ENCODE measurements at places on chromosomes 12 and 14.

GRCh38 chr12:3252450-3252891 is 175.3 kb downstream of the TSPAN9 start:
- no peak for DNase-seq

DNA sequence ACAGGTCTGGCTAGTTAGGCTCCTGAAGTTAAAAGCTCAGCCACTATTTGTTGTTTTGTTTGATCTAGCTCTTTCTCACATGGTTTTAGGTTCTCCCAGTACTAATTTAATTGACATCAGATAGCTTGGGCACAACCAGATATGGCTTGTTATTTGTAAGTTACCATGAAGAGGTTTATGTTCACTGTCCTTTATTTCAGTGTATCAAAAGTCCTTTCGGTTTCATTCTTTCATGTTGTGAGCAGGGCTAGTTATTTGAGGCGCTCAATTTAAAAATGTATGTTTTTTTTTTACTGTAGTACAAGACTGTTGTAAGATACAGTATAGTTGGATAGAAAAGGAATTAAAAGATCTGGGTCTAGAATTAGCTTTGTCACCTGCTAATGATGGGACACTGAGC is 7.0 kb downstream of the GPX2 start:
- DNase-seq, result no peak

- DNase-seq, result no peak
Measured at GRCh38 chr12:122749569-122750332, 2.9 kb upstream of the DENR start.

DNA sequence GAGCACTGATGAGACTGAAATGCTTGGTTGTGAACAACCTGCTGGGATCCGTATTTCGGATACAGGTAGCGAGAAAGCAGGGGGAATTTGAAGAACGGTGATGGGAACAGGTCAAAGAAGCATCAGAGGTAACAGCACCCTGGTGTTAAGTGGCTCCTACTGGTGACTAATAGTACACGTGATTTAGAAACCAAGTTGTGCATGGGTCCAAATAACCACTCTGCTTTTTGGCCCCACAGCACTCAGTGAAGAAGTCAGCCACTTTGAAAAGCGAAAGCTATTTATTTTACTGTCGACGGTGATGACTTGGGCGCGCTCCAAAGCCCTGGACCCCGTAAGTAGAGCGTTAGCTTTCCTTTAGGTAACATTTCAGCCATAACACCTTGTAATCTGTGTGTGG is 16.7 kb downstream of the AK7 start:
- no peak for DNase-seq

GRCh38 chr14:102389246-102389645 is 26.5 kb downstream of the TECPR2 start:
- DNase-seq, result no peak

DNA sequence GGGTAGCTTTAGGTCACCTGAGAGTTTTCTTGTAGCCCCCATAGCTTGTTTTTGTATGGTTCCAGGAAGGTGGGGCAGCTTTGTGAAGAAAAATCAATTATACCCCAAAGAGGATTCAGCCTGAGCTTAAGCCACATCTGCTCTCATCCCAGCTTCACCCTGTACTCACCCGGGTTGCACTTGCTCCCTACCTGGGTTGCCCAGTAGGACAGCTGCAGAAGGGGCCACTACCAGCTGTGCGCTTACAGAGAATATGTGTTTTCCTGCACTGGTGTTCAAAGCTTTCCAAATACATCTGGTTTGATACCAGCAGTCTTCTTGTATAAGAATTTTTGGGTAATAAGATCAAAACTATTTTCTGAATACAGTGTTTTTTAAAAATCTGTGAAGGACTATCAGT is 3.0 kb upstream of the SLC38A1 start:
- DNase-seq, result no peak

DNA sequence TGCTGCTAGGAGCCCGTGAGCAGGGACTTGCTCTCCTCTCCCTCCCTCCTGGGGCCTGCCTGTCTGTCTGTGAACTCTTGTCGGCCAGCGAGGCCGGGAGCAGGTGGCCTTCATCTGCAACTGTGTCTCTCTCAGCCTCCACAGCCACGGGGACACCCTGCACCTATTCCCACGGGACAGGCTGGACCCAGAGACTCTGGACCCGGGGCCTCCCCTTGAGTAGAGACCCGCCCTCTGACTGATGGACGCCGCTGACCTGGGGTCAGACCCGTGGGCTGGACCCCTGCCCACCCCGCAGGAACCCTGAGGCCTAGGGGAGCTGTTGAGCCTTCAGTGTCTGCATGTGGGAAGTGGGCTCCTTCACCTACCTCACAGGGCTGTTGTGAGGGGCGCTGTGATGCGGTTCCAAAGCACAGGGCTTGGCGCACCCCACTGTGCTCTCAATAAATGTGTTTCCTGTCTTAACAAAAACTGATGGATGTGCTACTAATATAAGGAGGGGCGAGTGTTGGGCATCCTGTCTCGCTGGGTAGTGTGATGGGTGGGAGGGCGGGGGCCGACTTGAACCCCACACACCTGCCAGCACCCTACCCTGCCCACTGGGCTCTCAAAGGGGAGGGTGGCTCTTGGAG is 34.8 kb downstream of the MEG3 start:
- DNase-seq, result no peak

- DNase-seq, result no peak
Measured at GRCh38 chr12:86950444-86950843, 694.3 kb upstream of the MGAT4C start.

DNA sequence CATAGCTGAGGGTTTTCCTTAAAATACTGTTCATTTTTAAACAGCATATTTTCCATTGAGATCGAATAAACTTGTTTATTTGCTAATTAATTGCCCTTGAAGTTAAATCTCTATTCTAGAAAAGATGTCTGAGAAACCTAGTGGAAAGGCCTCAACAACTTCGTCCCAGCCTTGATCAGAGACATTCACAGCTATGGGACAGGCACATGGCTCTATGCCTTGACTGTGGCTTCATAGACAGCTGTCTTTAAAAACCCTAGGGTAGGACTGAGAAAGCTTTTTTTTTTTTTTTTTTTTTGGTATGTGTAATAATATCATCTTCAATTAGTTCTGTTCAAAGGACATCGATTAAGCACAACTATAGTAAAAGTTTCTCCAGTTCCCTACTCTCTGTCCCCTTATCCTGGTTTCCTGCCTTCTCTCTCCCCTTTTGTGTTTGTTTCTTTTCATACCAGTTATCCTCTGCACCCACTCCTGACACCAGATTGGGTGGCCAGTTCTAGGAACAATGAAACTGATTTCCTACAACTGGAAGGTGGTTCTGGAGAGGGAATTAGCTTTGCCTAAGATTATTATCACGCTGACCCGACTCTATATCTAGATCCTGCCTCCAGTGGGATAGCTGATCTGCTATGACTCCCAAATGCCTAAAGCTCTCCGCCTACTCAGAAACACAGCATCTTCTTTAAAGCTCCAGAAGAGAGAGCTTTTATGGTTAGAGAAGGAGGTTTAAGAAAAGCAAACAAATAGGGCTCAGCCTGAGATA is 20.3 kb downstream of the SOCS2 start:
- no peak for DNase-seq

GRCh38 chr14:29494312-29494711 is 433.3 kb downstream of the PRKD1 start:
- no peak for DNase-seq

DNA sequence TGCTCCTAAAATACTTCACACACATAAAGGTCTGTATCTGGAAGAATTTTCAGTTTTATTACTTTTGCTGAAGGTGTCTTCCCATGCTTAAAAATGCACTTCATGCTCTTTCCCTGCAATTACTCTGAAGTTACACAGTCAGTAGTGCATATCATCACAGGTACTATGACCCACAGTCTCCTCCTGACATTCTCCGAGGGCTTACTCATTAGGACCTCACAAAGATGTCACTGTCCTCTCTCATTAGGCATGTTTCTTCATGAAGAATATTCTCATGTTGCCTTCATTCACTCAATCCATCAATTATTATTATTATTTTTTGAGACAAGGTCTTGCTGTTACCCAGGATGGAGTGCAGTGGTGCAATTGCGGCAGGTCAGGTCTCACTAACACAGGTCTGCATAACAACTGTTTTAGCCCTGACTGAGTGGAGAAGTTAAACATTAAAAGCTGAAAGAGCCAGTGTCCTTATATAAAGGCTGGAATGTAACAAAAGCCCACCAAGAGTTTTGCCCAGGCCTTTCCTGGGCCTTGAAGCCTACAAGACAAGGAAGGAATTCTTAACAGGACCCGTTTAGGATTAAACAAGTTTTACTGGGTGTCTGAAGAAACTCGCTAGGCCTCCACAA is 119.5 kb upstream of the WSCD2 start:
- no peak for DNase-seq

DNA sequence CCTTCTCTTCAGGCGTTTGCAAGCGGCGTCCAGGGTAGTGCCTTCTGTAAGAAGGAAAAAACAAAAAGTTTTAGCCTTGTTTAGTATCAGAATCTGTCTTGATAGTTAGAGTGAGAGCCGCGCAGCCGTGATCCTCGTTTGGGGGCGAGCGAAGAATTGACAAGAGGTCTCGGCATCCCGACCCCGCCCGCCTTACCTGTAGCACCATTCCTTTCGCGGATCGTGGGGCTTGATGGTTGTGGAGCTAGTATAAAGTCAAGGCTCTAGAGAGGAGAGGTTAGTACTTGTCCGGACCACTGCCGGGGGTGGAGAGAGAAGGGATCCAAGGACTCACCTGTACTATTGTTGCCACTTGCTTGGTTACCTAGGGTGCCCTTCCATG is 494 bp downstream of the TMTC3 start:
- DNase-seq, result no peak

DNA sequence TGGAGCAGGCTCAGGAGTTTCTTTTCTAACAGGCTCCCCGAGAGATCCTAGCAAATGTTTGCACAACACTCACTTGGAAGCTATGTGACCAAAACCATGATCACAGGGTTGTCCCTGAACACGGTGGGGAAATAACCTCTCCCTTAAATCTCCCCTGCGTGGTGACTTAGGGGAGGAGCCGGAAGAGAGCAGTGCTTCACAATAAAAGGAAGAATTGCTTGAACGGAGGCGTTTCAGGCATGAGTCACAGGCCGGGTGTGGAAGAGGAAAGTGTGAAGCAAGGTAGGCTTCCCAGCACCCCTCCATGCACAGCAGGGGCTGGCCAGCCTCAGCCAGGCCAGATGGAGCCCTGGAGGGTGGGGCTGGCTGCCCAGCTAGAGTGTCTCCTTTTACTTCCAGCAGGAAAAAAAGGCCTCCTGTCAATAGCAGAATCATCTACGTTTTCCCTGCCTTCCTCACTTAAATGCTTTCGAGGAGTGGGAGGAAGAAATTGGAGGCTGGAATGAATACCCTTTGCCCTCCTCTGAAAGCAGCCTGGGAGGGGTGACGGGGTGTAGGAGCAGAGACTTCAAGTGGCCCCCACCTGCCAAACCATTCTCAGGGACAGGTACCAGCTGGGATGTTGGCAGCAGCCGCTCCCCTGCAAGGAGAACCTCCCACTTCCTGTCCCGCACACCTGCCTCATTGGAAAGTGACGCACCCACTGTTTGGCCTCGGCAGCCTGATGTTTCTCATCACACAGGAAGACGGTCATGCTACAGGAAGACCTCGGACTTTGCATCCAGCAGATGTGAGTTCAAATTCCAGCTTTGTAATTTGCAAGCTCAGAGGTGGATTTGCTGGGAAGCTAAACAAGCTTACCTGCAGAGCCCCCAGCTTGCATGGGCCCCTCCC is 30.1 kb upstream of the PPP2R5C start:
- peak; percentile 84 for DNase-seq

GRCh38 chr14:64081174-64081746 is 212.9 kb downstream of the ESR2 start:
- no peak for DNase-seq

GRCh38 chr14:51962711-51963110 is 26.6 kb upstream of the RTRAF start:
- DNase-seq, result no peak

DNA sequence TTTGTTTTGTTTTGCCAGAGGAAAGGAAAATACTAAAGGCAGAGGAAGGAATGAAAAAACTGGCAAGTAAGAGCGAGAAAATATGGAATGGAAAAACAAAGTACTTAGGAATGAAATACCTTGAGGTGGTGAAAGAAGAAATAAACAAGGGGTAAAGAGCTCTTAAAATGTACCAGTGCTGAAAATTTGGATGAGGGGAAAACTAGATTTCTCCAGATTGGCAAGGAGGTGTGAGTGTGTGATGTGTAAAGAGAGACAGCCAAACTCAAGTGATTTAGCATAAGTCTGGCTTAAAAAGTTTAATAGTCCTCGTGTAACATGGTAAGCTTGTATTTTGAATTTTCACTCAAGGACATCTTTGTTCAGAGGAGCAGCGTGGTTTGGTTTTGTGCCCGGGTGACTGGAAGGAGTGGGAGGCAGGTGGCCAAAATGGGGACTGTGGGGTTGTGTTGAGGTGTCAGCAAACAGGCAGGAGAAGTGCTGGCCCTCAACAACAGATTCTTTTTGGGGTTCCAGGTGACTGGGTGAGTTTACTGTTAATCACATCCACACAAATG is 102.7 kb downstream of the DACT1 start:
- DNase-seq, result no peak

- no peak for DNase-seq
Measured at GRCh38 chr12:26726956-26727355, 106.0 kb downstream of the ITPR2 start.

- no peak for DNase-seq
Measured at GRCh38 chr12:89344862-89345202, 7.5 kb downstream of the DUSP6 start.

DNA sequence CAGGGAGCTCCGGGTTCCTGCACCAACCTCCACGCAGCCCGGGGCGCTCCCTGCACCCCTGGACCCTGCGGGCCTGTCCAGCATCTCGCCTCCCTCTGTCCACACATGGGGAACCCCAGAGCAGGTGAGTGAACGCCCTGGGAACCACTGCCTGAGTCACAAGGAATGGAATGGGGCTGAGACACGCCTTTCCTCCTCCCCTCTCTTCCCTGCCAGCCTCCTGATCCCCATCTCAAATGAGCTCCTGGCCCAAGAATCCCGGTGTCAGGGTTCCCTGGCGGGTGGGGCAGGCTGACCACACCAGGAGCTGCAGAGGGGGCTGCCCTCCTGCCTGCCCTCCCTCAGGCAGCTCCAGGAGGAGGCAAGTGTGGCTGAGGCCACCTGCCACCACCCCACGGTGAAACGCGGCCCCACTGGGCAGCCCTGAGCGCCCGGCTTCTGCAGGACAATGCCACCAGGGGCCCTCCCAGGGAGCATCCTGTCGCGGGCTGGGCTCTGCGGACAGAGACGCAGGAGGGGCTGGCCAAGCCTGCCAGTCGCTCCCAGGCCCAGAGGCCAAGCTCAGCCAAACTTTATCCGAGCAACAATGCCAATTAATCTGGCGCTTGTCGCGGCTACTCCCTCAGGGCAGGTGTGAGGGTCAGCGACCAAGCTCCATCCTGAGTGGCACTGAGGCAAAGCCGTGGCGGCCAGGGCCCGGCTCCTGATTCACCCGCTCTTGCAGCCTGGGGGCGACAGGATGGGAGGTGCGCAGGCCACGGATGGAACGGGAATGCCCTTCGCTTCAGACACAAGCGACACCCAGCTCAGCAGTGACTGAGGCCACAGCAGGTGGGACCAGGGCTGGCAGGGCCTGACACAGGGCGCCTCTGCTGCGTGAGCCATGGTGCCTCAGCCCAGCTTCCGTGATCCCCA is 44.3 kb downstream of the GALNT9 start:
- DNase-seq, result no peak

- DNase-seq, result no peak
Measured at GRCh38 chr12:125140279-125141209, 75.3 kb downstream of the AACS start.
